ENCODE measurements at places on chromosomes 4 and X.

GRCh38 chr4:37780444-37781130 lies 45.9 kb upstream of the PGM2 start:
- no peak for DNase-seq

DNA sequence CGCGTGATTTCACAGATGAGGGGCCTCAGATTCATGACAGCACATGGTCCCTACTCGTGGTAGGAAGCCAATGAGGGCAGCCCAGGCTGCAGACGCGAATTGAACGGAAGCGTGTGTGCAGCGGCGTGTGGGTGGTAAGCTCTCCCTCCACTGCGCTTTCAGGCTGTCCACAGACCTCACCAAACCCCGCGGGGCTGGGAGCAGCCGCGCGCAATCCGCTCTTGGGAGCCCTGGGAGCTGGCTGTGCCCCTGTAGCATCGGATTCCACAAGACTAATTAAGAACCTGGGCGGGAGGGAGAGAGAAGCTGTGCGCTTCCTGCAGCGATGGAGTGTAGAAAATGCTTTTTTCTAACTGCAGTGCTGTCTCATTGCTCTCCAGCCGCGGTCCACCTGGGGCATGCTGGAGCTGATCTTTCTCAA lies 134.9 kb downstream of the STOX2 start:
- DNase-seq, result no peak

DNA sequence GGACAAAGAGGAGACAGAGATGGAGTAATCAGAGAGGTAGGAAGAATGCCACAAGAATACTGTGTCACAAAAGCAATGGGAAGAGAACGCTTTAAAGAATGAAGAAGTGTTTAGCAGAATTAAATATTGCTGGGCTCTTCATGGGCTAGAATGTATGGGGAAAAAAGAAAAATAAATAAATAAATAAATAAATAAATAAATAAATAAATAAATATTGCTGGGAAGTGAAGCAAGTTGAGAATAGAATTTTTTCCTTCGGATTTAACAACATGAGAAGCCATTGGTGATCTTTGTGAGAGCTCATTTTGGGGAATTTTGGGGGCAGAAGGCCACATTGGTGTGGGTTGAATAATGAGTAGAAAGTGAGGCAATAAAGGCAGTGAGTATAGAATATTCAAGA lies 59.7 kb upstream of the FRMPD3 start:
- no peak for DNase-seq

DNA sequence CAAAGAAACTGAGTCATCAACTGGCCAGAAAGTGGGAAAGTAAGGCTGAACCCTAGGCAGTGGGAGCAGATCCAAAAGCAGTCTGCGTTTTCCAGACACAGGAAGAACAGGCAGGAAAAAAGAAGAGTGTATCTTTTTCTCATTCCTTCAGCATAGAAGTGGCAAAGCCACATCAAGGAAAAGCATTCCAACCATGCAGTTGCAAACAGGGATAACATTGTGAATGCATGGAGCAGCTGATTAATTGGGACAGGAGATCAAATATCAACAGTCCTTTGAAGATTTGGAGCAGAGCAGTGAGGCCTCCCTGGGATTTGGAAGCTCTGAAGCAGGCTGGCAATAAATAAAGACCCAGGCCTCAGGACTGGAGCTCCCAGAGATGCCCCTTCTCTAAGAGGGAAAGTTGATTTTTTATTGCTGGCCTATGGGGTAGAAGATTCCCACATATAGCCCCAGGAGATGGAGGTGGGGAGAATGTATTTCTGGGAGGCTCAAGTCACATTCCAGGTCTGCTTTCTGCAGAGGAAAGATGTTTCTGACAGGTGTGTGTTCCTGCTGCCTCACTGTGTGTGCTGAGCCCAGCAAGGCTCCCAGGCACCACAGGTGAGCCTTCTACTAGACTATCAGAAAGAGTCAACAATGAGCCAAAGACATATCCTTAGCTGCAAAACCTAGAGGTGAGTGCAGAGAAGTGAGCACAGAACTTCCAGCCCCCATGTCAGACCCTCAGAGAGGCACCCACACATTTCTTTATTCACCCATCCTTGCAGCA lies 222.5 kb downstream of the RAB28 start:
- DNase-seq, result no peak

- no peak for DNase-seq
Observed at GRCh38 chrX:72176981-72177380, 4.6 kb upstream of the PIN4 start.

- DNase-seq, result no peak
Observed at GRCh38 chrX:14079891-14080430, 50.3 kb upstream of the GEMIN8 start.

- no peak for DNase-seq
Observed at GRCh38 chr4:5899396-5899795, 6.5 kb upstream of the CRMP1 start.

- DNase-seq, result no peak
Observed at GRCh38 chr4:45650545-45650944, 473.3 kb downstream of the GABRG1 start.

DNA sequence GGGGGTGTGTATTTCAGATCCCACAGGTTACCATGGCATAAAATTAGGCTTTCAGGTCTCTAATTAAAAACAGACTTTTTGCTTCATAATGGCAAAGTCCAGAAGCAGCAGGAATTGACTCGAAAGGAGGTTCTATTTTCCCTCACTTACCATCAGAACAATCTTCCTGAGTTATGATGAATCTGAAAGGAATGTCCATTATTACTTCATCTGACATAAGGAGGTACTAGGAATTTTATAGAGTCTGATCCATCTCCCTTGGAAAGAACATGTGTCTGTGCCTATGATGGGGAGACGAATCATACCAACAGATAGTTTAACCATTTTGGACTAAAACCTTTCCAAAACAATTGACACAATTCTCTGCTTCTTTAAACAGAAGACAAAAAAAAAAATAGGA lies 206.3 kb upstream of the FGF13 start:
- DNase-seq, result no peak

DNA sequence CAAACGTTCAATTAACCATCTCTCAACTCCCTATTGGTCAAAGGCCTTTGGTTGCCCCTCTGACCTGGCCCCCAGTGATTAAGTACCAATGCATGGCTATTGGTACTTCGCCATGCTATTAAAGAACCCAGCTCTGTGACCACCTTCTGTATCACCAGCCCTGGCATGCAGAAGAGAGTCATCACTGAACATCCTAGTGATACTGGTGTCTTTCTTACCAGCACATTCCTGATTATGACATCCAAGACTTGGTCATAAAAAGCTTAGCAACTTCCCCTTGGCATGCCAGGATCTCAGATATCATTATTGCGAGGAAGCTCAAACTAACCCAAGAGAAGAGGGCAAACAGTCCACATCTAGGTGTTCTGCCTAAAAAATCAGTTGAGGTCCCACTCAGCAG lies 122.3 kb upstream of the OTUD4 start:
- no peak for DNase-seq

DNA sequence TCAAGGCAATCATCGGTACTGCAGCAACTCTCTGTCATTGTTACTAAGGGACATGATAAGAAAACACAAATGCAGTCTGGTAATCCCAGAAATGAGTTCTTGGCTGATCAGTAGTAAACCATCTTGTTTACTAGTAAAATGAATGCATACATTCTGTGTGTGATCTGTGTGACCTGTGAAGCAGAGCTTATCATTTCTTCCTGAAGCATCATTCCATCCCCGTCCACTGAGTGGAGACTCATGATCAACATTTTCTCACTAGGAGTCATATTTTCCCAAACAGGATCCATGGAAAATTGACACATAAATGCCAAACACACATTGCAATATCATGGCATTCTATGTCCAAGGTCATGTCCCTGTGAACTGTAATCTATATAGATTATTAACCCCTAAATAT lies 226.1 kb downstream of the ANKRD50 start:
- DNase-seq, result no peak

DNA sequence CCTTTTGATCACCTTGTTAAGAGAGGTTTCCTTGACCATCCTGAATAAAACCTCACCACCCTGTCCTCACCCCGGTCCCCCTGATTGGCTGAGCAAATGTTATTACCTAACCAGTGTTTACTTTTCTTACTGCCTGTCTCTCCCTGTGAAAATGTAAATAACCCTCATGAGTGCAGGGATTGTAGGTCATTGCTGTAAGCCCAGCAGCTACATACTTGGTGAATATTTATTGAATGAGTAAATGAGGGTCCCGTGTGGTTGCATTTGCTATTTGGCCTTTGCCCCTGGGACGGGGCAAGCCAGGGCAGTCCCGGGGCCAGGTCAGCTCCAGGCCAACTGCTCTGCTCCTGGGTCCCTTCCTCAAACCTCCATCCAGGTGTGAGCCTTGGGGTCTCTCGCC lies 55.5 kb upstream of the CLCN4 start:
- no peak for DNase-seq

DNA sequence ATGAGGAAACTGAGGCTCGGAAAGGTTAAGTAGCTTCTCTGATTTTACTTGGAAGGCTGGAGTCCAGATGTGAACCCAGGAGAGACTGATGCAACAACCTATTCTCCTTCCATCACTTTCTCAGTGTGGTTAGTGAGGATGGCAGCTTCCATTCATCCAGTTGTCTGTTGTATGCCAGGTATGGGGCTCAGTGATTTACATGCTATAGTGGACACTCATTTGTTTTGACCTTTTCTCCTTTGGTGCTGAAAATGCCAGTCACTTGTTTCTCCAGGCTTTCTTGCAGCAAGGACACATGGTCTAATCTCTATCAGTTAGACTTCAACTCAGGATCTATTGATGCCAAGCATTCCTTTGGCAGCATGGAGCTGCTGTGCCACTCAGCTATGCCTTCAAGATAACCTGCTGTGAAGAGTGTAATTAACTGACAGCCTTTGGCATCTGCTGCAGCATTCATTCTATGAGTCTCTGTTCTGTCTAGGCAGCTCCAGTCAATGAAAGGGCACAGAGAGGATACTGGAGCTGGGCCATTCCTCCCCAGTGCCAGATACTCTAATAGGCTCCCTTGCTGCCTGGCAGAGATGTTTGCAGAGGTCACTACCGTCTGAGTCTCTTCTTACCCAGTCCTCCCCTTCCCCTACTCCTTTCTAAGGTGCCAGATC lies 11.0 kb upstream of the CWH43 start:
- no peak for DNase-seq

- DNase-seq, result no peak
Observed at GRCh38 chr4:40228497-40229365, 31.9 kb downstream of the RHOH start.
